ENCODE measurements at places on chromosomes 2 and 18. TPM values are rescaled to one million over a fixed set of nuclear protein-coding genes. Genes with fewer than 3 reads are reported as not detected.

GRCh38 chr2:157743051-157743450, 114.4 kb upstream of the ACVR1C start:
- H3K4me1 ChIP-seq, result peaks cover 24% of the 10 kb centered on the region
- no peaks in the 10 kb centered on the region for H3K27me3 ChIP-seq
- H3K27ac ChIP-seq, result no peak overlapping the region

The METAP1D gene
- total RNA-seq, result 12.7 TPM

DNA sequence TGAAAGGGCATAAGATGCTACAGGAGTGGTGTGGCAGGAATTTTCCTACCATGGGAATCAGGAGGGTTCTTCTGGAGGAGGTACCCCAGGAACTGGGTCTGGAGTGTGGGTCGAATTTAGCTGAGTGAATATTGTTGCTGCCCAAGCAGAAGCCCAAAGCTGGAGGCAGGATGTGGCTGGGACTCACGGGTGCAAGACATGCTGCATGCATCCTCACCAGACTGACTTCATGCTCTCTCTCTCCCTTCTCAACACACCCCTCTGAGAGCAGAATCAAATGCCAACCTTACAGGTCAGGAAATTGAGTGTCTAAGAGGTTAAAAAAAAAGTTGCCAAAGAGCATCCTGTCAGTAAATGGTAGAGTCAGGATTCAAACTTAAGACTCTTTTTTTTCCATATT, 78.8 kb upstream of the TTC39C start:
- no peak overlapping the region for H3K27ac ChIP-seq
- DNase-seq, result no peak
- H3K4me3 ChIP-seq, result no peak overlapping the region
- H3K36me3 ChIP-seq, result no peaks in the 10 kb centered on the region
- H3K4me1 ChIP-seq, result peaks cover 19% of the 10 kb centered on the region

- no peaks in the 10 kb centered on the region for H3K36me3 ChIP-seq
- no peak overlapping the region for H3K4me3 ChIP-seq
- H3K27ac ChIP-seq, result no peak overlapping the region
- H3K27me3 ChIP-seq, result no peaks in the 10 kb centered on the region
- no peak for DNase-seq
Observed at GRCh38 chr2:78029392-78029995, 507.3 kb upstream of the LRRTM4 start.

DNA sequence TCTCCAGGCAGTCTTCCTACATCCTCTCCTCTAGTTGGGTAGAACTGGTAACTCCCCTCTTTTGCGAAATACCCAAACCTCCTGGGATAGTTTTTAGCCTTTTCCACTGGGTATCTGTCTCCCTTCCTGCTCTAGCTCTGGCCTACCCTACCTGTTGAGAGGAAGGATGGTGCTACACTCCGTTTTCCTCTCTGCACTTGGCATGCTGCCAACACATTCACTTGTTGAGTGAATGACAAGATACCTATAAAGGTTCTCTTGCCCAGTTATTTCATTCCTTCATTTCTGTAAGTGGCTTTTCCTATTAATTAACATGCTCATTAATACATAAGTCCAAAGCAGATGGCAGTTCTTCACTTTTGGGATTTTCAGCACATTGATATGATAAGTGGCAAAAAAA, 293.8 kb downstream of the CNTNAP5 start:
- no peaks in the 10 kb centered on the region for H3K4me1 ChIP-seq
- DNase-seq, result no peak
- no peak overlapping the region for H3K4me3 ChIP-seq
- H3K36me3 ChIP-seq, result no peaks in the 10 kb centered on the region
- no peak overlapping the region for H3K27ac ChIP-seq

DNA sequence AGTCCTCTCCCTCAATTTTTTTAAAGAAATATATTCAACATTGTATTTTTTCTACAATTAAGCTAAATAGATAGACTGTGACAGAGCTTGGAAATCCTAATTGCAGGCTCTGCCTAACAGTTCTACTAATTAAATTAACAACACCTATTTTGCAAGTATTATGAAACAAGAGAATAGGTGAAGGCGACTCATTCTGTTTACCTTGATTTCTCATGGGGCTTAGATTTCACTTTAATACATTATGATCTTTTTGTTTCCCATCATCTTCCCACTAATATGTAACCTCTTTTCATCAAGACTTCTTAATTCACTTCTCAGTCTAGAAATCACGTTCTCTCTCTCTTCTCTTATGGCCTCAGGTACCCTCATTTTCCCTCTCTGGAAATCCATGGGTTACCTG, 42.7 kb upstream of the TANK start:
- no peak overlapping the region for H3K27ac ChIP-seq
- no peaks in the 10 kb centered on the region for H3K27me3 ChIP-seq
- no peak for DNase-seq
- peaks cover under 1% of the 10 kb centered on the region for H3K4me1 ChIP-seq

DNA sequence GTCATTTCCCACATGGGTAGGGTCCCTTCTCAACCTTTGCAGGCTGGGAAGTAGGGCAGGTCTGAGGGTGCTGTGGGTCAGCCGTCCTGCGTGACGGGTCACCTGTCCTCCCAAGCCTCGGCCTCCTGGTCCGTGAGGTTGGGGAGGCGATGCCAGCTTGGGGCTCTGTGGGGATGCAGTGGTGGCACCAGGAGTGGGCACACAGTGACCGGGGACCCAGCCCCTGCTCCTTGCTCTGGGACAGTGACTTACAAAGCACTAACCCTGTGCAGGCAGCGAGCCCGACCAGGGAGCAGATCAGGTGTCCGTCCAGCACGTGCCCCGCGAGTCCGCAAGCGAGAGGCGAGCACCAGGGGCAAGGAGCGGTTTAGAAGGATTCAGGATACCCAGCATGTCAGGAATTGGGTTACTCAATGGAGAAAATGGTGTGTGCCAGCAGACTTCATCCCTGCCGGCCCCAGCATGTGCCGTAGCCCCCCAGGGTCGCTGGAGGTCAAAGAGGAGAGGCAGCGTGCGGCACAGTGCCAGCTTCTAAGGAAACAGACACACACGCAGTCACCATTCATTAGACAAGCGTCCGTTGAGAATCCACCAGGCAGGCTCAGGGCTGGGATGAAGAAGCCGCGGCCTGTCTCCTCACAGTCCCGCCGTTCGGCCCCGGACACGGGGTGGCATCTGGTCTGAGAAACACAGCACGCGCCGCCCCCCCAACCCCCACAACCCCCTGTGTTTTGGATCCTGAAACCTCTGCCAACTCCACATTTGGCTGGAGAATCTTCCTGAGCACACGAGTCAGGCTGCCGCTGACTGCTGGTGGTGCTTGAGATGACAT, 11.7 kb downstream of the COLEC11 start:
- H3K27ac ChIP-seq, result no peak overlapping the region
- no peak overlapping the region for H3K4me3 ChIP-seq
- no peaks in the 10 kb centered on the region for H3K4me1 ChIP-seq
- H3K36me3 ChIP-seq, result no peaks in the 10 kb centered on the region
- H3K27me3 ChIP-seq, result no peaks in the 10 kb centered on the region

The CHRNG gene
- not detected for total RNA-seq

GRCh38 chr18:77035380-77036187, 97.0 kb downstream of the MBP start:
- no peaks in the 10 kb centered on the region for H3K36me3 ChIP-seq
- no peaks in the 10 kb centered on the region for H3K27me3 ChIP-seq
- H3K4me1 ChIP-seq, result peaks cover 7% of the 10 kb centered on the region
- H3K4me3 ChIP-seq, result no peak overlapping the region
- DNase-seq, result peak; percentile 84
- H3K27ac ChIP-seq, result no peak overlapping the region

GRCh38 chr2:21650569-21650968, 526.8 kb downstream of the TDRD15 start:
- H3K36me3 ChIP-seq, result no peaks in the 10 kb centered on the region
- no peak for DNase-seq
- H3K4me1 ChIP-seq, result no peaks in the 10 kb centered on the region
- no peak overlapping the region for H3K4me3 ChIP-seq
- H3K27ac ChIP-seq, result no peak overlapping the region

GRCh38 chr18:23209796-23210195, 74.5 kb downstream of the CABLES1 start:
- H3K36me3 ChIP-seq, result peaks cover 5% of the 10 kb centered on the region
- no peak overlapping the region for H3K4me3 ChIP-seq

The PPP3R1 gene
- total RNA-seq, result 29.7 TPM

The APOB gene
- total RNA-seq, result under 0.01 TPM

GRCh38 chr18:23519734-23520133, 16.4 kb downstream of the RMC1 start:
- no peak overlapping the region for H3K4me3 ChIP-seq
- H3K27ac ChIP-seq, result peak overlapping the region; percentile 10
- peaks cover 69% of the 10 kb centered on the region for H3K36me3 ChIP-seq

- H3K27ac ChIP-seq, result no peak overlapping the region
- H3K36me3 ChIP-seq, result no peaks in the 10 kb centered on the region
- peaks cover 20% of the 10 kb centered on the region for H3K4me1 ChIP-seq
- no peaks in the 10 kb centered on the region for H3K27me3 ChIP-seq
- H3K4me3 ChIP-seq, result no peak overlapping the region
- no peak for DNase-seq
Observed at GRCh38 chr2:9000442-9000841, 3.0 kb downstream of the MBOAT2 start.

DNA sequence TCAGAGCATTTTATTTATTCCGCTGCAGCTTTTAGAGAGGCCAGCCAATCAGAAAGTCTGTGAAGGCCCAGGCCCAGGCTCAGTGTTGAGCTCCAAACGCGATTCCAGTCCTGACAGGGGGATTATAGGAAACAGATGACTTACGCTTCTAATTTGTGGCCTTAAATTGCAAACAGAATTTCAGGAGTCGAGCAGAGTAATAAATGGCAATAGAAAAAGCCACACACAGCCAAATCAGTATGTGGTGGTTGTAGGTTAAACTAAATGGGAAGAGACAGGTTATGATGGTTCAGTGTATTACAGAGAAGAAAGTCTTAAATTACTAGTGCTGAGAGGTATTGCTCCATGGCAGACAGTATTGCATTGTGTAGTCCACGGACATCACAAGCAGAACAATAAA, 131.0 kb upstream of the ZEB2 start:
- no peak overlapping the region for H3K27ac ChIP-seq
- no peaks in the 10 kb centered on the region for H3K4me1 ChIP-seq
- no peaks in the 10 kb centered on the region for H3K27me3 ChIP-seq
- DNase-seq, result no peak

DNA sequence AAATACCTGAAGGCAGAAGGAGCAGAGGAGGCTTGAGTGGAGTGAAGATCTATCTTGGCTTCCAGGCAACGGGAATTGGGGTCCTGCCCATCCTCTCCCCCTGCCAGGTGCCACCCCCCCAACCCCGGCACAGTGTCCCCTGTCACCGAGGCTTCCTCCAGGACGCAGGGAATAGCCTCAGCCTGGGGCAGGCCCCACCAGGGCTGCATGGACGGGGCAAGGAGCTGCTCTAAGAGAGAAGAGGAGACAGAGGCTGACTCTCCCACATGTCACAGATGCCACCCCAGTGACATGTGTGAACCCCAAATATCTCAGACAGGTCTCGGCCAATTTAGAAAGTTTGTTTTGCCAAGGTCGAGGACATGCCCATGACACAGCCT, 42.1 kb downstream of the PXDN start:
- peaks cover under 1% of the 10 kb centered on the region for H3K4me1 ChIP-seq
- H3K27ac ChIP-seq, result no peak overlapping the region
- H3K4me3 ChIP-seq, result no peak overlapping the region

DNA sequence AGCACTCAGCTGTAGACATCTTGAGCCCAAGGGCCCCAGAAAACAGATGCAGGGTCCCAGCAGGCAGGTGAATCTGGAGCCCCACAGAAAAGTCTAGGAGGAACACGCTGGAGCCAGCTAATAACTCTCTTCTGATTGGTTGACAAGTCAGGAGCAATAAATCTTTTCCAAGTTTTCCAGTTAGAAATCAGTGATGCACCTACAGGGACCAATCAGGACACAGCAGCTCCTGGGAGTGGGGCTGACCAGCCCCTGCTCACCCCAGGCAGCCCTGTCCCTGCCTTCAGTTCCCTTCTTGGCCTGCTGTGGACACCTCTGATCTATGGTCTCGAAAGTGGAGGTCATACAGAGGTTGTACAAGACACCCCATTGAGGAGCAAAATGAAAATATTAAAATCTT, 75.7 kb downstream of the KCNF1 start:
- H3K4me3 ChIP-seq, result no peak overlapping the region
- peaks cover 34% of the 10 kb centered on the region for H3K27me3 ChIP-seq
- no peak overlapping the region for H3K27ac ChIP-seq
- no peaks in the 10 kb centered on the region for H3K36me3 ChIP-seq

DNA sequence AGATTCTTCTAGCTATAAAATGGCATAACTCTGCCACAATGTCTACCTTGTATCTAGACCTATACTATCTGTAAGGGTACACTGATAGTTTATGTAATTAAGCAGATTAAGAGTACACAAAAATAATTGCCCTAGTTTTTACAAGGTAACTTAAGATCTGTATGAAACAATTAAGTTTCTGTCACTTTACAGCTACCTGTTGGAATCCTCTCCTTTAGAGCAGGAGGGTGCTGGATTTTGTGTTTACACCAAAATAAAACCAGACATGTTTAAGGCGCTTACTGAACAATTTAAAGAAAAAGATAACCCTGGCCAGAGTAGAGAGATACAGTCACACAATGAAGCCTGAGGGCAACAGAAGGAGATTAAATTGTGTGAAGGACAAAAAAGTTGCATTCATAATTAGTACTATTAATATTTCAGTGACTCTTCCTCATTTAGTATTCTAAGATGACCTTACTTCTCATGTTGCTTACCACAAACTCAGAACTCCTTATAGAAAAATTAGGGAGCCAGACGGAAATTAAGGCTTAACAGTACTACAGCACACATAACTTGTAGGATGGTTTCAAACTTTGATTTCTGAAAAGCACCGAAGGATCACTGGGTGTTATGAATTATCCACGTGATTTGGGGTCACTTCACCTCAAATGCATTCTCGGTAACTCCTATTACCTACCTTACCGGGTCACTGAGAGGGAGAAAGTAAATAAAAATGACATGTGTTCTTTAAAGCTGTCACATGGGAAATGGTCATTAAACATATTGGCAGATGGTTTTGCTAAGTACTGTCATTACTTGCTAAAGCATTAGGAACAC, 1.0 kb downstream of the DARS1 start:
- no peaks in the 10 kb centered on the region for H3K27me3 ChIP-seq
- peak overlapping the region; percentile 96 for H3K4me3 ChIP-seq
- peak; percentile 22 for DNase-seq
- H3K36me3 ChIP-seq, result peaks cover 10% of the 10 kb centered on the region
- H3K4me1 ChIP-seq, result peaks cover 16% of the 10 kb centered on the region
- H3K27ac ChIP-seq, result peak overlapping the region; percentile 95

The IRS1 gene
- total RNA-seq, result 24.5 TPM

- H3K27me3 ChIP-seq, result peaks cover 4% of the 10 kb centered on the region
- peaks cover 3% of the 10 kb centered on the region for H3K4me1 ChIP-seq
- H3K4me3 ChIP-seq, result peak overlapping the region; percentile 66
- peak; percentile 96 for DNase-seq
- H3K27ac ChIP-seq, result no peak overlapping the region
Observed at GRCh38 chr2:131034122-131035051, 58.9 kb downstream of the FAM168B start.

Data from osteoblast (primary cell).